ENCODE measurements at places on chromosomes 2 and 18.

DNA sequence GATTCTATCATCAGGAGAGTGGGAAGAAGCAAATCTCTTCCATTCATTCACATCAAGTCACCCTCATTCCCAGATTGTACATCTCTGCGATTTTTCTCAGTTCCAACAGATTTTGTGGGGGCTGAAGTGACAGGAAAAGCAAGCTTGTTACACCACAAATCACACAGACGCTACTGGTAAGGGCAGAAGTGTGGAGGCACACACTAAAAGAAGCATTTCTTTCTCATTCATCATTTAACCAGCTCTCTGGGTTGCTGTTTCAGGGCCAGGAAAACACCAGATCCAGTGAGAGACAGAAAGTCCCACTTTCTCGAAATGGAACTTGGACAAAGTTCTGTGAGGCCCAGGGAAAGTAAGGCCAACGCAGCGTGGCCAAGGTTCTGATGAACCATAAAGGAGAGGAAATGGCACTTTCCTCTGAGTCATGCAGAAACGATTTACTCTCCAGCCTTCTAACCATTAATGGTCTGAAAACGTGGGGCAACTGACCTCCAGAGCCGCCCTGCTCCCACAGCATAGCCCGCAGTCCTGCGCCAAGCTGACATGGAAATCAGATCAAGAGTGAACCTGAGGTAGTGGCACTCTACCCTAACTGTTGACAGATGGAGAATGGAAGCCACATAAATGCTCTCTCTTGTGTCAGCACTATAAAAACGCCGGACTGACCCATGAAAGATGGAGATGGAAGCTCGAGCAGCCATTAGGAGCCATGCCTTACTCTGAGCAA lies 191.0 kb downstream of the C1D start:
- no peak for DNase-seq

DNA sequence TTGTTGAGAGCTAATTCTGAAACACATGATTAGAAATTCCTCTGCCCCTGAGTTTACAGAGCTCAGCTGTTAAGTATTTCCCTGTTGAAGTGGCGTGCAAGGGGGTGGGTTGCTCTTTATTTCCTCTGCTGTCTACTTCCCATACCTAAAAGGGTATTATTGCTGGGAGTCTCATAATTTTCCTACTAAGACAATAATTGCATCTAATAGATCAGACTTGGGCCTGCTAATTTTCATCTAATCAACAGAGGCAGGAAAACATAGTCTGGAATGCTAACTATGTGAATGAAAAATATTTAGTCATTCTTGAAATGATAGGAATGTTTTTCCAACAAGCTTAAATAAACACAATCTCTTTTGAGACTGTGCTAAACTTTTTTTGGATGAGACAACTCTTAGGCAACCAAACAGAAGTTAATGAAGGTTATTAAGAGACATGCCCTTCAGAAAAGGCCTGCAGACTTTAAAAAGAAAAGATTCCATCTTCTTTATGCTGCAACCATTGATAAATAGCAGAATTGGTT lies 111.4 kb downstream of the FEZ2 start:
- no peak for DNase-seq

- no peak for DNase-seq
Observed at GRCh38 chr2:187008111-187008510, 159.1 kb upstream of the ZSWIM2 start.

GRCh38 chr2:43238813-43239212 lies 12.4 kb upstream of the ZFP36L2 start:
- DNase-seq, result no peak

DNA sequence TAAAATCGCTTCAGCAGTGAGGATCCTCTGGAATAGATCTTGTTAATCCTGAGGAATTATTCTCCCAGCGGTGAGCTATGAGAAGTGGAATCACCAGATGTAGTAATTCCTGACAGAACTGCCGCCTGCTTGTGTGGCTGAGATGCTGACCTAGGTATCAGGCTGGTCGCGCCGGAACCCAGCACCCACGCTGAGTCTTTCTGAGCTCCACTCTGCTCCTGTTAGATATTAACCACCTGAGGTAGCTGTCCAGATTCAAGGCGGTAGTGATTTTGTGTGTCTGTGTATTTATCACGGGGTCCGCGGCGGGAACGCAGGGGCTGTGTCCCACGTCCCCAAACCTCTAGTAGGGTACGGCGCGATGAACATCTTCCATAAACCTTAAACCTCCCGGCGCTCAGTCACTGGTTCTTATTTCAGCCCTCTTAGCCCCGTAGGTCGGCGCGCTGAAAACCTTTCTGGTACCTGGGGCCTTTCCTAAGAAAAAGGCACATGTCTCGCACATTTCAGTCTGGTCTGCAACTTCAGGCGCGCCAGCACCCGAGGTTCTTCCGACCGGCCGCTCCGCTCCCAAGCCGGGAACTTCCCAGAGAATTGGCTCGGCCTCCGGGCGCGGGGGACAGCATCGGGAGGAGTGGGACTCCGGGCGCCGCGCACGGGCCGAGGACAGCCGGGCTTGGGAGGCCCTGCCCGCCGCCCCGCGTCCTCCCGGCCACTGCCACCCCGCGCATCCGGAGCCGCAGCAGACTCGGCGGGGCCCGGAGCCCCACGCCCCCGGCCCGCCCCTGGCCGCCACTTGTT lies 542 bp upstream of the CNNM3 start:
- no peak for DNase-seq

- no peak for DNase-seq
Observed at GRCh38 chr2:33583194-33583938, 15.7 kb downstream of the FAM98A start.

DNA sequence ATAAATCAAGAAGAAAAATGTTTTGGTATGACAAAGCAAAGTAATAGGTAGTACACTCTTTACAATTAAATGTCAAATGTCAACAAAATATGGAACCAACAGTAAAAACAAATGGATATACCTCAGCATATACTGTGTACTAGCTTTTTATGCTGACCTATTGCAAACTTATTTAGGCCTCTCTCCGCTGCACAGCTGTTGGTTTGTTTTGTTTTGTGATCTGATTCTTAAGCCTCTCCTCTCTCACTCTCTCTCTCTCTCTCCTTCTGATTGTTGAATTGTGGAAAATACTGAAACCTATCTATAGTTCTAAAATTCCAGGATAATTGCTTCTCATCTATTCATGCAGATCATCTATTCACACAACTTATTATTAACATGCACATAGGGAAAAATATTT lies 154.9 kb upstream of the ARHGAP28 start:
- DNase-seq, result no peak

- DNase-seq, result no peak
Observed at GRCh38 chr2:161141033-161141432, 19.2 kb upstream of the TANK start.

DNA sequence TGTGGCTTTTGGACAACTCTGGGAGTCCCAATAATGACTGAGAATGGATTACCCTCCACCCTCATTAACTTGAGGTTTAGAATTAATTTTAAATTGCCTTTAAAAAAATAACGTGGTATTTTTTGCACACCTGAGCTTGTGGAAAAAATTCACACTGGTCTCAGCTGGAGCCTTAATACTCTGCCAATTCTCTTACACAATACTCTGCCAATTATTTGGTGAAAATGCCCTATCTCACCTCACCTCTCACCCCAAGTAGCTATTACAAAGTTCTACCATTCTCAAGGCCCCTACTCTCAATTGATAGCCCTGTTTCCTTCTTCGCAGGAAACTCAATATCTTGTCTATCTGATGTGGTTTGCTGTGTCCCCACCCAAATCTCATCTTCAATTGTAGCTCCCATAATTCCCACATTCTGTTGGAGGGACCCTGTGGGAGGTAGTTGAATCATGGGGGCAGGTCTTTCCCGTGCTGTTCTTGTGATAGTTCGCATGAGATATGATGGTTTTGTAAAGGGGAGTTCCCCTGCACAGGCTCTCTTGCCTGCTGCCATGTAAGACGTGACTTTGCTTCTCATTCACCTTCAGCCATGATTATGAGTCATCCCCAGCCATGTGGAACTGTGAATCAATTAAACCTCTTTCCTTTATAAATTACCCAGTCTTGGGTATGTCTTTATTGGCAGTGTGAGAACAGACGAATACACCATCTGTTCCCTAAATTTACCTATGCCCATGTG lies 27.4 kb upstream of the C2orf69 start:
- DNase-seq, result no peak

DNA sequence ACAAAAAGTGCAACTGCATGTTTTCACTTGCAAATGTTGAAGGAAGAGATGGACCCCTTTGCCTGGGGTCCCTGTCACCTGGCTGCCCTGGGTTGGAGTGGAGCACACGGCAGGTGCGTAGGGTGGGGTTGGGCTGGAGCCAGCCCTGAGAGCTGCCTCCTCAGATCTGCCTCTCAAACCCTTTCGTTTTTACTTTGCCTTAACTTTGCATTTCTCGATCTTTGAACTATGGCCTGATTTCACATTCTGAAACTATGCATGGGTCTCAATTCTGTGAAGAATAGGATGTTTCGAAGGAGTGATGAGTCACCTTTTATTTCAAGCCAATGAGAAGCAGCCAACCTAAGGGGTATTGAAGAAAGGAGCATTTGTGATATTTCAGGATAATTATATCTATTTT lies 132.8 kb downstream of the ACOXL start:
- DNase-seq, result no peak

DNA sequence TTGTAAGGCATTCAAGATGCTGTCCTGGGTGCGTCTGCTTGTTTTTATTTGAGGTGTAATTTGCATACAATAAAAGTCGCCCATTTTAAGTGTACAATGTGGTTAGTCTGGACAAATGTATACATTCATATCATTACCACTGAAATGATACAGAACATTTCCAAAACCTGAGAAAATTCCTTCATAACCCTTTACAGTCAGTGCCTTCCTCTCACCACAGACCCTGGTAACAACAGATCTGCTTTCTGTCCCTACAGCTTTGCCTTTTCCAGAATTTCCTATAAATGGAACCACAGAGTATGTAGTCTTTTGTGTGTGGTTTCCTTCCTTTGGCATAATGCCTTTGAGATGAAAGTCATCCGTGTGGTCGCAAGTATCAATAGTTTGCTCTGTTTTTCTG lies 45.8 kb upstream of the NFU1 start:
- no peak for DNase-seq

DNA sequence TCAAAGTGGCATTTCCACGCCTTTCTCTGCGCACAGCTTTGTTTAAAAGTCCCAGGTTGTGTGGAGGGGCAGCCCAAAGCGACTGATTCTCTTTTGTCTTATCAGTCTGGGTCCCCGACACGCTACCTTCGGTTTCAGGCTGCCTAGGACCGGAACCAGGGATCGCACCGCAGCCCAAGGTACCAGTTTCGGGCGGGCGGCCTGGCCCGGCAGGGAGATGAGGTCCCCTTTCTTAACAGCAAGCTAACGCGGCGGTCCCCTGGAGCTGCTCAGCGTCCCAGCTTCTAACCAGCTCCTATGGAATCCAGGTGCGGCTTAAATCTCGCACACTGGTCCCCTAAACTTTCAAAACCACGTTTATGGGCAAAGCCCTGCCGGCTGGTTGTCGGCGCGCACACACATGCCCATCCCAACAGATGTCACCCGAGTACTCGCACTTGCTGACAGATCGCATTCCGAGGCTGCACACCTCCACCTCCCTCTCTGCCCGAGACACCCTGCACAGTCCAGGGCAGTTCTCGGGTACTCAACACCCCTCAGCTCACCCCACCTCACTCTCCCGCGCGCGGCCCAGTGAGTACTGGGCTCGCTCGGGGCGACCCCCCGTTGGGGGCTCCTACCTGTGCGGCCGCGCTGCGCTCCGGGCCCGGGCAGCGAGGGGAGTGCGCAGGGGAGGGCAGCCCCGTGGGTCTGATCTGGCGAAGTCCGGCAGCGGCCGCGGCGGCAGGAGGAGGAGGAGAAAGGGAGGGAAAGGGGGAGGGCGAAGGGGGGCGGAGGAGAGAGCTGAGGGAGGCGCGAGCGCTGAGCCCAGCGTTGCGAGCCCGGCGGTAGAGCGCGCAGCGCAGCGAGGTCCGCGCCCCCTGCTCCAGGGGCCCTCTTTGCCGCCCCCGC lies at the start of gene EFEMP1:
EFEMP1 (minus strand) TSS at position 692 of the 891 bp plus-strand sequence. CDS start 1,342 bp downstream, outside the sequence.
- DNase-seq, result no peak

GRCh38 chr2:86468162-86469033 lies 27.2 kb downstream of the KDM3A start:
- no peak for DNase-seq

- no peak for DNase-seq
Observed at GRCh38 chr2:200056105-200056504, 100.7 kb downstream of the MAIP1 start.

- DNase-seq, result no peak
Observed at GRCh38 chr2:69770193-69770702, 28.3 kb downstream of the ANXA4 start.

DNA sequence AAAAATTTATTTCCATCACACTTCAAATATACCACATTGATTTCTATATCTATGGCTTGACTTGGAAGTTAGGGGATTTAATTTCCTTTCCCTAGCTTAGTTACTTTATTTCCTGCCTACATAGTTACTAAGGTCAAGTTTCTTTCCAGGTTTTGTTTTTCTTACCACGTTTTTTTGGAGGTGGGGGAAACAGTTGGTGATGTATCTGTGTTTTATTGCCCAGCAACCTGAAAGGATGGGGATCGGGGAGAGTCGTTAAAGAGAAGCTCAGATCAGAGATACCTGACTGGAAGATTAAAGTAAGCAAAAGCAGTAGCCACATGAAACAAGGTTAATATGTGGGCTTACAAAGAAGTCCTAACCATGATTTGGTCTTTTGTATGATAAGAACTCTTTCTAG lies 127.8 kb downstream of the OSBPL6 start:
- no peak for DNase-seq

DNA sequence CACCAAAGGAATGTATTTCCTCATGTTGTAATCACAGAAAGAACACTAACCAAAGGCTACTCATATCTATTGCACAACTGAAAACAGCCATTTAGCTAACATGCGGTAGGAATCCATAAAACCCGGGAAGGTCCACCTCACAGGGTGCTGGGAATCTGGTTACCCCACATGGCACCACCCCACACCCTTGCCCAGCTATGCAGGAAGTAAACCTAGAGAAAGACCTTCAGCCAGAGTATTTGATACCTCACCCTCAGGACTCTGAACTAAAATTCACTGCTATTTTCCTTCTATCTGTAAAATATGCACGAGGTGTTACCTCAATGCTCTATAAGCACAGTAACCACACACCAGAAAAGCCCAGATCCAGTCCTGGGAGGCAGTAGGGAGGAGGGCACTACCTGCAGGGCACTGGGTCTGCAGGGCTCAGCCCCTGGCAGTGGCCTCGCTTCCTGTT lies 45.8 kb downstream of the PTPN2 start:
- DNase-seq, result no peak

GRCh38 chr18:49486134-49486533 lies 900 bp downstream of the C18orf32 start:
- no peak for DNase-seq

- DNase-seq, result no peak
Observed at GRCh38 chr2:240814946-240815760, 4.9 kb downstream of the KIF1A start.

- DNase-seq, result no peak
Observed at GRCh38 chr2:59630789-59631188, 922.7 kb downstream of the BCL11A start.

Data from stimulated activated CD8-positive, alpha-beta memory T cell treated with anti-CD3 and anti-CD28 coated beads, Interleukin-15, amount 100 ng/mL, for 24 hours (primary cell).